Hematopoietic multipotent progenitor cell treated with erythropoietin and hydrocortisone succinate and interleukin-3 and kit ligand, for 17 days (in vitro differentiated cells): ENCODE measurements at places on chromosomes 1 and 21.
A peak's percentile ranks its signal among the peaks of the same experiment; 100 is the strongest.

DNA sequence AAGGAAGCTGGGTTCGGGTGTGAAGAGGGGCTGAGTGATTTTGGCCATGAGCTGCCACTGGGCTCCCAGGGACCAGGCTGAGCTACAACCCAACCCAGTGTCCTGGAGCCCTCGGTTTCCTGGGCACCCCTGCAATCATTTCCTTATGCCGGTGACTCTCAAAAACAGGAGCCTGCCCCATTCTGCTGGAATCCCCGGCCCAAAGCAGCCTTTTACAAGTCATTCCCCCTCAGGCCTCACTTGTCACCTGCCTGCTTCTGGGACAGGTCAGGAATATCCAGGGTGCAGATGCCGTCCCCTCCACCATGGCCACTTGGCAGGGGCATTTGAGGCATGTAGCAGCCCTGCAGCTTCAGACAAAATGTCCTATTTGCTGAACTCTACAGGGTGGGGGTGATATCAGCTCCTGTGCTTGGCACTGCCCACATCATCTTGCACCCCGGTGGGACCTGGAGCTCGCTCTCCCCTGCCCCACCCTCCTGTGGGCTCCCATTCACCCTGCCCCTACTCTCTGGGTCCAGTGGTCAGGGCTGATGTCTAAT is 30.0 kb downstream of the CDK18 start:
- no peak for DNase-seq

GRCh38 chr1:154304664-154305337 is 16.1 kb upstream of the AQP10 start:
- DNase-seq = no peak

DNA sequence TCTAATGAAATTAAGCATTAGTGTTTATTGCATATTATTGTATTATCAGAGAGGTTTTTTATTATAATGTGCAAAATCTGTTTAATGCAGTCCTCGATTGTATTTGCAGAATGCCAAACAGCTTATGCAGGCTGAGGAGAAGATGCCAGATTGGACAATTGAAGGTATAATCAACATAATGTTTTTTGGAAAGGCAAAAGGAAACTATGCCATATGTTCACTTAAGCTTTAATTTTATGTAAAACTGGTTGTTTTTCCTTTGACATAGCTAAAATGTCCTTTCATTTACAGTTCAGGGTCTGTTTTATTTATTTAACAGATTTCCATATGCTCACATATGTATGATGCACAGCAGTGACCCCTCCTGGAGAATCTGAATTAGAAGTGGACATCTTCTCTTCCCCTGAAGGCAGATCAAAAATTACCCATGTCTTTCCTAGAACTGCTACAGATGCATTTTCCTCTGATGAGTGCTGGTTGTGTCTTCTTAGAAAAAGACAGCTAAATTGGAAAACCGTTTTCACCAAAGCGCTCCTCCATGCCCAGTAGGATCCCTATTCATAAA is 143.5 kb upstream of the USH2A start:
- no peak for DNase-seq

DNA sequence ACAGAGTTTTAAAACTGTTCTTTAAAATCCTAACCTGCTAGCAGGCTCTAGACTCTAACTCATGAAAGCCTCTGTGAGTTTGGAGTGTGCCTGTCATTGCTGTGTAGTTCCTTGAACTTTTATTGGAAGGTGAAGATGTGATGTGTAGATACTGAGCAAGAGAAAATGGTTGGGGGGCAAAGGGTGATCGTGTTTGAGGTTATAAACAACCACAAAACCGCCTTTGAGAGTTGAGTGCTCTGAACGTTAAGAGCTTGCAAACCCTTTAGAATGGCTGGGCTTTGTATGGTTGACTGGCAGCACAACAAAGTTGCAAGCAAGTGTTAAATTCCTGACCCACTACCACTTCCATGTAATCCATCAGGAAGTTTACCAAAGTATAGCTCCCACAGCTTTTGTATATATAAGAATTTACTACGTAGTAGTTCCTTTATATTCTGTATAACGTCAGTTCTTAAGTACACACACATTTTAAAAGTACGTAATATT is 19.6 kb downstream of the BACE2 start:
- DNase-seq = no peak

DNA sequence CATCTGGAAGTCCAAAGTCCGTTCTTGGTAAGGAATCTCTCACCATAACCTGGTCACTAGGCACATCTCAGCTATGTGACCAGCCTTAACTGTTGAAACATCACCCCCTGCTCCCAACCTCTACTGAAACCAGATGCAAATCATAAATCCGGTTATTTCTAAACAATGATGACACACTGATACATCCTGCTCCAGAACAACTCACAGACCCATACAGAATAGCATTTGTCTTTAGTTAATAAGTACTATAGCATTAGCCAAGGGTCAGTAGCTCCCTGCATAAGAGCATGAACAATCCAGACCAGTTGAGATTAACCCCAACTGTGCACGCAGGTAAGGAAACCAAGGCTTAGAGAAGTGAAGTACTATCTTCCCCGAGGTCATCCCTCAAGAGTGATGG is 38.0 kb upstream of the KCTD3 start:
- no peak for DNase-seq

GRCh38 chr1:22344329-22344630 is 107.4 kb upstream of the ZBTB40 start:
- DNase-seq = no peak

DNA sequence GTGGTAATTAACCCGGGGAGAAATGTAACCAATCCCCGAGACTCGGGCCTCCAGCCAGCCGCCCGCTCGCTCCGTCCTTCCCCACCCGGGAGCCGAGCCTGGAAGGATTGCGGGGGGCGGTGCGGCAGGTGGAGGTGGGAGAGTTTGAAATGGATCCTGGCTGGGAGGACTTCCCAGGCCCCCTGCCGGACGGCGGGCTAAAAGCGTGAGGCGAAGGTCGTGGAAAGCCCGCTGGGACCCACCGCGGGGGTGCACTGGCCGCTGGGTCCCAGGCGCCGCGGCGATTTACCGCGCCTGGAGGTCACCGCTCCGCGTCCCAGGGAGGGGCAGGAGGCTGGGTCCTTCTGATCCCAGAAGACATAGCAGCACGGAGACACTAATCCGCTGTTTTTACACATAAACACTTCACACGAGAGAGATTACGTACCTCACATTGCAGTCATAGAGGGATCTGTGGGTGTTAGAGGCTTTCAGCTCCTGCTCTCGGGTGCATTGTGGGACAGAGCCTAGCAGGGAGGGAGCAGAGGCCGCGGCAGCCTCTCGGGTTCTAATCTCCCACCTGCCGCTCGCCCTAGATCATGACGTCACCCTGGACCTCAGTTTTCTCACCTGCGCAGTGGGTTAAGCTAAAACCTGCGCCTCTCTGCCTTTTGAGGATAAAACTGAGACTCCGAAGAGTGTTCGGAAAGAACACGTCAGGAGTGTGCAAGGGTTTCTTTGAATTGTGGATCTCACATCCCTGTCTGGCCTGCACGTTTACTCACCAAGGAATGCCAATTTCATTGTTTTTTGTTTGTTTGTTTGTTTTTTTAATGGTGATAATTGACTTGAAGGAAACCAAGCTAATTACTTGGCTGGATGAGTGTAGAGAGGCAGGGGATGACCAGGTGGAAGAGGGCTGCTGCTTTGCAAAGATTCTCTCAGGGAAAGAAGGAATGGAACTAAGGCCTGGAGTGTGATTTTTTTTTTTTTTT is 17.1 kb upstream of the TMEM9 start:
- DNase-seq = no peak

- no peak for DNase-seq
Measured at GRCh38 chr1:1462318-1462966, 9.1 kb upstream of the ATAD3B start.

GRCh38 chr1:222048094-222048595 is 306.3 kb upstream of the DUSP10 start:
- no peak for DNase-seq

DNA sequence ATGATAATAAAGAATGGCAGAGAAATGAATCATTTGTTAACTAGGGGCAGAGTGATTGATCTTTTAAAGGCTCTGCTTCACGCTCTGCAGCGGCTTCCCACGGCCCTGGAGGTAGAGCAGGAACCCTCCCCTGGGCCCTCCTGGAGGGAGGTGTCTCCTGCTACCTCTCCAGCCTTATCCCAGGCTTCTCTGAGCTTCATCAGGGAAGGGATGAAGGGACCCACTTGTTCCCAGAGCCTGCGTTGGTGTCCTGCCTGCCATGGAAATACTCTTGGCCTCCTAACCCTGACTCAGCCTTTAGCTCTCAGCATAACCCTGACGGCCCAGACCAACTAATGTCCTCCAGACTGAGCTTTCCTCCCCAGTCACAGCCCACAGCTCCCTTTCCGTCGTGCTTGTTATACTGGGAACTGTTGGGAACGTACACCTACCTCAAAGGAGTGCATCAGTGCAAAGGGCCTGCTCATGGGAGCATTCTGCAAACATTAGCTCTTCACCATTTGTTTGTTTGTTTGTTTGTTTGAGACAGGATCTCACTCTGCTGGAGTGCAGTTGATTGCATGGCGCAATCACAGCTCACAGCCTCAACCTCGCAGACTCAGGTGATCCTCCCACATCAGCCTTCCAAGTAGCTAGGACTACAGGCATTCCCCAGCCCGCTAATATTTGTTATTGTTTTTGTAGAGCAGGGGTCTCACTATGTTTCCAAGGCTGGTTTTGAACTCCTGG is 17.4 kb upstream of the HNRNPU start:
- DNase-seq = no peak

- DNase-seq = no peak
Measured at GRCh38 chr1:44262414-44262813, 49.1 kb downstream of the DMAP1 start.

GRCh38 chr1:201254625-201255478 is 28.5 kb upstream of the PKP1 start:
- DNase-seq = peak; percentile 70

DNA sequence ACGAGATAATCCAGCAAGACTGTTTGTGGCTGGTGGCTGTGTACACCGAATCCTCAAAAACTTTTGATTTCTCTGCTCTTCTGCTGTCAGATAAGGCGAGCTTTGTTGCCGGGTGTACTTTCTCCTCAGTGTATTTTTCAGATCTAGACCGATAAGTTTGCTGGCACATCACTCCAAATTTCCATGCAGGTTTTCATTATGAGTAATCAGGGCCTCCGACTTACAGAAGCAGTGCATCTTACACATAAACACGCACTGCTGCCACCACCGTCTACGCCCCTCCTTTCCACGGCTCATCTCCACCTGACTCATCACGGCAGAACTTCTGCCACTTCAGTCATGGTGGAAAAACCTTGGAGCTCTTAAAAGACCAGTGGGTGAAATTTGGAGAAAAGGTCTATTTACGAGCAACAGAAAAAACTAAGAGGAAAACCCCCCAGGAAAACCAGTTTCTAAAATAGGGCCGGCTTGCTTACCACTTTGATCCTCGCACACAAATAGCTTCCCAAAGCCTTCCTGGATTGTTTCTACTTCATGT is 7.7 kb downstream of the ZBTB21 start:
- DNase-seq = no peak

DNA sequence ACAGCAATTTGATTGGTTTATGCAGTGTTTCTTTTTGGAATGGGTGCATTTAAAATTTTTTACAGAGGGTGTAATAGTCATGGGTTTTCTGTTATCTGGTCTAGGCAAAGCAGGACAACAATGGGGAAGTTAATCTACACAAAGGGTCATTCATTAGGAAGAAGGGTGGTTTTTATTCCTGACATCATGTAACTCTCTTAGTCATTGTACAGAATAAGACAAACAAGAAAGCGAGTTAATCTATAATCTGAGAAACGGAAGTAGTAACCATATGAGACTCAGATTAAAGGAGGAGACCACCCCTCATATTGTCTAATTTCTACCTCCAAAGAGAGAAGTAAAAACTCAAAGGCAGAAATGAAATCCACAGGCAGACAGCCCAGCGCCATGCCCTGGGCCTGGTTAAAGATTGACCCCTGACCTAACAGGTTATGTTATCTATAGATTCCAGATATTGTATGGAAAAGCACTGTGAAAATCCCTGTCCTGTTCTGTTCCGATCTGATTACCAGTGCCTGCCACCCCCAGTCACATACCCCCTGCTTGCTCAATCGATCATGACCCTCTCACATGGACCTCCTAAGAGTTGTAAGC is 10.5 kb upstream of the IFI6 start:
- no peak for DNase-seq

GRCh38 chr1:201311356-201312011 is 28.2 kb downstream of the PKP1 start:
- DNase-seq = no peak
